Motor neuron (in vitro differentiated cells): ENCODE measurements at places on chromosomes 3 and 15.

DNA sequence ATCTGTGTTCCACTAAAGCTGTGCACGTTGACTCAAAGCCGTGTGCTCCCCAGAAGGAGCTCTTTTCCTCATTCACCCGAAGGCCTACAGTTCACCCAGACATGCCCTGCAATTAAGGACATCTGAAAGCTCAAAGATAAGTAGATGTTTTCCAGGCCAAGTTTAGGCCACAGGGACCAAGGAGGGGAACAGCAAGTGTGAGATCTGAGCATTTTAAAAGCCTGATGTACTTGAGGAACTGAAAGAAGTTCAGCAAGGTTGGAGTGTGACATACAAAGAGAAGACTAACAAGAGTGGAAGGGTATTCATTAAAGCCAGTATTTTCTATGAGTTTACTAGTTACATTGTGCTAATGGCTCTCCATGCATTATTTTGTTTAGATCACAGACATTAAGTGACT lies 68.0 kb downstream of the CASR start:
- ATAC-seq = no peak

DNA sequence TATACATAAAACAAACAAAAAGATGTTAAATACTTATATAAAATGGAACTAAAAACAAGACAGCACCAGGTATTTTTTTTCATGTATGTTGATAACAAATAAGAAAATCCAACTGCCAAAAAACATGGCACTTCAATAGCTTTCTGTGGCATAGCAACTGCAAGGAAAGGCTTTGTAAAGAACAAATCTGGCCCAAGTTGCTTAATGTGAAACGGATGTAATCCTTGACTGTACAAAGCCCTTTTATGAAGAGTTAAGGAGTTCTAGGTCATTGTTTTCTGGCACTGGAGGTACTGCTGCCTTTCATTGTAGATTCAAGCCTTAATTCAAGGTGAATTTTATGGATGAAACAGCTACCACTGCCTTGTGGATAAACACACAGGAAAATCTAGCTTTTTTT lies 68.8 kb upstream of the SLC12A8 start:
- no peak for ATAC-seq

- no peak for ATAC-seq
Observed at GRCh38 chr15:74776821-74777768, 4.8 kb upstream of the CSK start.

GRCh38 chr15:64845831-64846595 lies 4.3 kb downstream of the PLEKHO2 start:
- ATAC-seq = no peak

GRCh38 chr3:62954580-62954979 lies 79.4 kb upstream of the CADPS start:
- ATAC-seq = no peak

DNA sequence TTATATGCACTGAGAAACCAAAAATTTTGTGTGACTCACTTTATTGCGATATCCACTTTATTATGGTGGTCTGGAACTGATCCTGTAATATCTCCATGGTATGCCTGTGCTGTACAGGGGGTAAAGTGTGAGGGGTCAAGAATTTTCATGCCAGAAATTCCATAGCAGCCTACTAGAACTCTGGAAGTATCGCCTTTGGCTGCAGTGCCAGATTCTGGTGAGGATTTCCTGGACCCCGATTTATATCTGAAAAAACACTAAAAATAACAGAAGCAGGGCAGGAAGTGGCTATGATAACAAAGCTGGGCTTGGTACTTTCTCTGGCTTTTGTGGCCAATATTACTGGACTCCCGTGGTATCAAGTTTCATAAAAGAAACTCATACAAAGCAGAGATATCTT lies 36.4 kb downstream of the CCDC80 start:
- ATAC-seq = no peak

GRCh38 chr3:61253756-61254155 lies 2.5 kb upstream of the FHIT start:
- no peak for ATAC-seq

- ATAC-seq = no peak
Observed at GRCh38 chr3:173173652-173174051, 32.6 kb upstream of the SPATA16 start.

DNA sequence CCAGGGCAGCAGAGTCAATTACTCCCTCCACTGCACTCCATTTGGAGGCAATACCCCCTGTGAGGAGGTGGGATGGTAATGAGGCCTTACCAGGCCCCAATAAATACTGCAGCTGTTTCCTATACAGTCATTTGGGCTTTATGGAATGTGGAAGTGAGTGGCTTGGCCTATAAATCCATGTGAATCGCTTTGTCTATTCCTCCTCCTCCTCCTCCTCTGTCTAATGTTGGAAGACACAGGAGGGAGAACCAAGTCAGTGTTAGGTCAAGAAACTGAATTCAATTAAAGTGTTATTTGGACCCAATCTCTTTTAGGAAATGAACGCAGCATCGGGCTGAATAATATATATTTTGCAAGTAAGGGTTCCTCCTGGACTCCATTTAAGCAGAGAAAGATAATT lies 17.3 kb upstream of the SRGAP3 start:
- ATAC-seq = no peak

GRCh38 chr3:147890114-147890513 lies 480.9 kb downstream of the ZIC1 start:
- ATAC-seq = no peak

- ATAC-seq = peak; percentile 91
Observed at GRCh38 chr3:14508966-14509795, 31.0 kb downstream of the GRIP2 start.

DNA sequence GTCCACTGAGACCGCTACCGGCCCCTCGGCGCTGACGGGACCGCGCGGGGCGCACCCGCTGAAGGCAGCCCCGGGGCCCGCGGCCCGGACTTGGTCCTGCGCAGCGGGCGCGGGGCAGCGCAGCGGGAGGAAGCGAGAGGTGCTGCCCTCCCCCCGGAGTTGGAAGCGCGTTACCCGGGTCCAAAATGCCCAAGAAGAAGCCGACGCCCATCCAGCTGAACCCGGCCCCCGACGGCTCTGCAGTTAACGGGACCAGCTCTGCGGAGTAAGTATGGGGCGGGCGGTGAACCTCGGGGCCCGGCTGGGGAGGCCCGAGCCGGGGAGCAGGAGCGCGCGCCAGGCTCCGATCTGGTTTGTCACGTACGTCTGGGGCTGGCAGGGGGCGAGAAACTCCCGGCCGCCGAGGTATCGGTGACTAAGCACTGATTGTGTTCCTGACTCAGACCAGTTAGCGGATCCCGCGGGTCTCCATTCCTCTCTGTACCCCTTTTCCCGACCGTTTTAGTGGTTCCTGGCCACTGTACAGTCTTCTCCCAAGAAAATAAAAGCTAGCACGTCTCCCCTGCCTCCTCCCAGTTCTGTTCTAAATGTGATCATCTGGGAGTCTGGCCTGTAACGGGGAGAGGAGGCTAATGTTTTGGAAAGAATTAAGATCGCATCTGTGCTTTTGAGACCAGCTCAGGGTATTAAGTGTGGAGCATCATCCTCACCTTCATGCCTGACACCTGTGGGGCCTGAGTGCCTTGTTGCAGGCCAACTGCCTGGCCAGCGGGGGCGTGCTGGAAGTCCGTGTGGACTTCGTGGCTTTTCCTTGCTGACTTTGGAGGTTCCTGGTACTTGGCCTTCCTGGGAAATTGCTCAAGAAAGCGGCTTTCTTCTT lies 691 bp downstream of the MAP2K1 start:
- ATAC-seq = peak; percentile 40

- no peak for ATAC-seq
Observed at GRCh38 chr15:92071045-92071634, 217.6 kb downstream of the SLCO3A1 start.
